Effector memory CD8-positive, alpha-beta T cell (primary cell): ENCODE measurements at places on chromosomes 11 and 22.

DNA sequence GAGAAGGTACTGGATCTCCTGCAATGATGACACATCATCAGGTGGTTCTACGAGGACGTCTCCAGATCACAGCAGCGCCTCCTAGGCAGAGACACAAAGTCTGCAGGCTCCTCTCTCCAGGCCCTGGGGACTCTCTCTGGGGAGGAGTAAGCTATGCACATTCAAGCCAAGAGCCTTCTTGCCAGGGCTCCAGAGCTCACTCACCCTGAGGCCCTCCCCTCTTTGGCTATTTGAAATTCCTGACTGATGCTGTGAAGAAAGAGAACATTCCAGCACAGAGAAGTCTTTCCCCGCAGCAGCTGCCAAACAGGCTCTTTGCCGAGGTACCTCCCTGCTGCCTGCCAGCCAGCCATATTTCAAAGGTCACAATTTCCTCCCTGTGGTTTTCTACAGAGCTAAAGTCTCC is 204.9 kb downstream of the CSNK2A3 start:
- no peak for DNase-seq

DNA sequence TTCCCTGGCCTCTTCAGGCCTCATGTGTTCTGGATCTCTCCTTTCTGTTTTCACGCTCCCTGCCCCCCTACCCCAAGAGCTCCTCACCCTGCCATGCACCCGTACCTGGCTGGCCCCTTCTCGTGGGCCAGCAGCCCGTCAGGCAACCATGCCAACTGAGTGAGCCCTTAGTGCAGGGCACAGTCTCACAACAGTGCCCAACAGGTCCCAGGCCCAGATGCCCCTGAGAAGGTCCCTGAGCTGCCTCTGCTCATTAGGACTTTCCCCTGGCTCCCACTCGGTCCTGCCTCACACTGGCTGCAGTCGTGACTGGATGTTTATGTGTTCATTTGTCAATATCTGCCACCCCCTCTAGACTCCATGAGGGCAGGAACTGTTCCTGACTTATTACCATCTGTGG is 44.8 kb upstream of the IGSF9B start:
- no peak for DNase-seq

GRCh38 chr11:14413307-14414069 is 54.5 kb upstream of the RRAS2 start:
- DNase-seq = no peak

DNA sequence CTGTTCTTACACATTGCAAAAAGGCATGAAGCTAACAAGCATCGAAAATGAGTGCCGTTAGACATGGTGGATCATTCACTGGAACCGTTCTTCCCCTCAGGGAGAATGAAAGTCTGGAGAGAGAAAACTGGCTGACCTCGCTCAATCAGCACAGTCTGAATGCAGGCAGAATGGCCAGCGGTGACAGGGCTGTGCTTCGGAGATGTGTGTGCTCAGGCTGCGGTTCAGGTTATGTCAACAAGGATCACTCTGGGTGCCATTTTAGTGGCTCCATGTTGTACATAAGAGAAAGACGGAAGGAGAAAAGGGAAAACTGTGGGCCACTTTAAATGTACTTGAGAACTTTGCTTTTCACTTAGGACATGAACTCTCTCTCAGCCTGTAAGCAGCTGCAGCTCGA is 749.8 kb upstream of the ARHGAP42 start:
- DNase-seq = no peak

GRCh38 chr22:49244466-49245420 is 582.9 kb downstream of the BRD1 start:
- no peak for DNase-seq

- DNase-seq = peak; percentile 48
These were observed 1.6 kb upstream of the PLAAT4 start for GRCh38 chr11:63534895-63535461.

DNA sequence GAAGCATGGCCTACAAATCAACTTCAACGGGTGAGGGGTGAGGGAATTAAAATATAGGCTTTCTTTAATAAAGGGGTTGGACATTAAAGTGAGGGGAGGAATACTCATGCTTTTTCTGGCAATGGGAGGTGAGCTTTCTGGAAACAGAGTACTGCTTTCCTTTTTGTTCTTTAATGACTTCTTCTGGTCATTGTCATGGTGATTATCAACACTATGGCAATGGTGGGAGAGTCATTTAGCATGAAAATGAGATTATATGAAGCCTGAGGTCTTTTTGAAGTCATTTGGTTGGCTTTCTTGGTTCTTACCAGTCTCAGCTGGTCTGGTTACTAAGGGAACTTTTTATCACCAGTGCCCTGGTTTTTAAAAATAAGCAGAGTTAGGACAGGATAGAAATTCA is 475.8 kb upstream of the LRRC4C start:
- no peak for DNase-seq

DNA sequence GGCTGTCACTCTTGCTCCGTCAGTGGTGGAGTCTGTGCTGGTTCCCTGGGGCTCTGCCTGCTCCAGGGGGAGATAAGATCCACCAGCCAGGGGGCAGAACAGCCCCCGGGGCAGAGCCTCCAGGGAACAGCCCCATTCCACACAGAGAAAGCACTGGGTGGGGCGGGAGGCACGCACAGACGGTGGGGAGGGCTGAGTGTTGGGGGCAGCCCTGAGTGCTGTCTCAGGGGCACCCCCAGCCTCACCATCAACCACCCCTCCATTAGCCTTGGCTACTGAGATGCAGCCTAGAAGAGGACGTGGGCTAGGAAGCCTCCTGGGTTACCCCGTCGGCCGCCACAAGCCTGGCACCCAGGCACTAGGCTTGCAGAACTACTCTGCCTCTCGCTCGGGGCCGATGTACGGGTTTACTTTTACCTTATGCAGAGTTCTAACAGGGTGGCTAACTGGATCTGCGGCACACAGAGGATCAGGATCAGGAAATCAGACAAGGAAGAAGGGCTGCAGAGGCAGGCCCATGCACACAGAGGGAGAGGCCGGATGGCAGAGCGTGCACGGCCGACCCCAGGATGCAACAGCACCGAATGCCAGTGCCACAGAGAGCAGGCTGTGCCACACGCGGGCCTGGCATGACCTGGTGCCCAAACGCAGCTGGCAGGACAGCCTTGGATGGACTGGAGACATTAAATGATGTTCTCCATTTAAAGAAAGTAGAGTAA is 140.5 kb downstream of the CTTN start:
- DNase-seq = no peak

GRCh38 chr11:118306556-118306955 is 2.0 kb downstream of the CD3E start:
- no peak for DNase-seq
